Astrocyte of the hippocampus (primary cell): ENCODE measurements at places on chromosomes 1 and 21.
A peak's percentile ranks its signal among the peaks of the same experiment; 100 is the strongest.

DNA sequence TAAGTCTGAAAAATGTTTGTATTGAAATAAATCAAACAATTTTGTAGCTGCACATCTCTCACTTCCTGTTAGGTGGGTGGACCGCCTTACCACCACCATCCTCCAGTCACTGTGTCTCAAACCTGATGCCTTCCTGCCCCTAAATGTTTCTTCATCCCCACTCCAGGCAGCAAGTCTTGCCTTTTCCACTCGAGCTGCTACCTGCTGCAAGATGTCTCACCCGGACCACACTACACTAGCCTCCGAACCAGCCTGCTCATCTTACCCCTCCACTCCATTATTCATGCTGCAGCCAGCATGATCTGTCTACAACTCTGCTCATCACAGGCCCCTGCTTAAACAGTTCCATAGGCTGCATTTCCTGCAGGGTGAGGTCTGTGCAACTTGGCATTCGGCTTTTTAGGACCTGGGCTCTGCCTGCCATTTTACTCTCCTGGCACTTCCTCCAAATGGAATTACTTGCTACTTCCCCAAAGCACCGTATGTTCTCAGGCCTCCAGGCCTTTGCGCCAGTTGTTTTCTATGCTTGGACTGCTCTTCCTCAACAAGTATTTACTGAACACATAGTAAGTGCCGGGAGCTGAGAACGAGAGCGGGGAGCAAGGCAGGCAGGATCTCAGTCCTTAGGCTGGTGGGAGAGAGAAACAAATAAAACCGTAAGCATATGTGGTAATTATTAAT lies 5.2 kb upstream of the SF3A3 start:
- DNase-seq, result no peak

DNA sequence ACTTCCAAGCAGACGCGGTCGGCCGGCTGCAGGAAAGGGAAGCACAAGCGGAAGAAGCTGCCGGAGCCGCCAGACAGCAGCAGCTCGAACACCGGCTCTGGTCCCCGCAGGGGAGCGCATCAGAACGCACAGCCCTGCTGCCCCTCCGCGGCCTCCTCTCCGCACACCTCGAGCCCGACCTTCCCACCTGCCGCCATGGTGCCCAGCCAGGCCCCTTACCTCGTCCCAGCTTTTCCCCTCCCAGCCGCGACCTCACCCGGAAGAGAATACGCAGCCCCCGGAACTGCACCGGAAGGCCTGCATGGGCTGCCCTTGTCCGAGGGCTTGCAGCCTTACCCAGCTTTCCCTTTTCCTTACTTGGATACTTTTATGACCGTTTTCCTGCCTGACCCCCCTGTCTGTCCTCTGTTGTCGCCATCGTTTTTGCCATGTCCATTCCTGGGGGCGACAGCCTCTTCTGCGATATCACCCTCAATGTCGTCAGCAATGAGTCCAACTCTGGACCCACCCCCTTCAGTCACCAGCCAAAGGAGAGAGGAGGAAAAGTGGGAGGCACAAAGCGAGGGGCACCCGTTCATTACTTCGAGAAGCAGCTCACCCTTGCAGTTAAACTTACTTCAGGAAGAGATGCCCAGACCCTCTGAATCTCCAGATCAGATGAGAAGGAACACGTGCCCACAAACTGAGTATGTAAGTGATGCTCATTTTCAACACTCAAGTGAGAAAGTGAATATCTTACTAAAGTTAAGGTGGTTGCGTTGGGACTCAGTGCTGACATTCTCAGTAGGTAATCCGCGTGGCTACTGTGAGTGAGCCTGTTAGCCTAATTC lies 25.5 kb downstream of the UTS2 start:
- no peak for DNase-seq

DNA sequence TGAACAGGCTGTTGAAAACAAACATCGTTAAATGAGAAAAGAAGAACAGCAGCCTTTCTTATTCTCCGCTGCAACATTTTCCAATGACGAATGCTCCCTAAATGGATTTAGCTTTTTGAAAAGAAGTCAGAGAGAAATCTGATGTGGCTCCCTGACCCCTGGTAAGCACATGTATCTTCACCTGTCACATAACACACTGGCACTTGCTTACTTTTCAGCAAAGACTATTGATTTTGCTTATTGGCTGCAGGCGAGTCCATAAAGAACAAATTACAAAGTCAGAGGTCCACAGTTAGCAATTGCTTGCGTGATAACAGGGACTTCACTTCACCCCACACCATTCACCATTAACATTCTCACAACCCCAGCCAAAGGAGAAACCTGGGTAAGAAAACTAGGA lies 362.8 kb downstream of the GPATCH2 start:
- no peak for DNase-seq

DNA sequence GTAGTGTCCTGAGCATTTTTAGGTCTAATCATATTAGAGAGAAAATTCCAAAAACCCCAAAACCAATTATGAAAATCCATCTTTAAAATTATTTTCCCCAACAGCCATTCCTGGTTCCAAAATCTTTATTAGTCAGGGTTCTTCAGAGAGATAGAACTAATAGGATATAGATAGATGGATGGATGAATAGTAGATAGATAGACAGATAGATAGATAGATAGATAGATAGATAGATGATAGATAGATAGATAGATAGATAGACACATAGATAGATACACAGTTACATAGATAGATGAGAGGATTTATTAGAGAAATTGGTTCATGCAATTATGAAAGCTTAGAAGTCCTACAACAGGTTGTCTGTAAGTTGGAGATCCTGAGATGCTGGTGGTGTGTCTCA lies 122.7 kb upstream of the POGK start:
- no peak for DNase-seq

DNA sequence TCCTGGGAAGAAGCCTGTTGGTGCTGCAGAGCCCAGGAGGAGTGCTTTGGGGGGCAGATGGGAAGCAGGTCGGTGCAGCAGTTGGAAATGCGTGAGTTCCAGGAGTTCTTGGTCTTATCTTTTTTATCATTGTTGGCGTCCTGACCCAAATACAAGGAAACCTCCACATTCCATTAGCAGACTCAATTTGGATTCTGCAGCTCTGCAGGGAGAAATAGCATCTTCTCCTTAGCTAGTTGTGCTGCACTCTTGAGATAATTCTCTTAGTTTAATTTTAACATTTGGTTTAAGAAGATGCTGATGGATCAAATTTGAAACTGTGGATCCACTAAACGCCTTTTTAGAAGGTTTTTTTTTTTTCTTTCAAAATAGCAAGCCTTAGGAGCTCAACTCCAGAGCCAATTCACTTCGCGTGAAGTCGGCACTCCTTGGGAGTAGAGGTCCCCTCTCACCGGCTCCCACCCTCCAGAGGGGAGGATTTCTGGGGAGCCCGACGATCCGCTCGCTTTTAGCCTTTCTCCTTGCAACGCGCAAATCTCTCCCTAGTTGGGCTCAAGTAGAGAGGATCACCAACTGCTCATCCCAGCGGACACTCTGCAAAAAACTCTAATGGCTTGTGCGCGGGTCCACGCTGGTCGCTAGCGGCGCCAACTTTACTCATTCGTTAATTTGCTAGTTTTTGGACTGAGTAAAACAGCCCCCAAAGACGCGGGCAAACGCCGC lies 1.3 kb downstream of the PLD5 start:
- DNase-seq, result peak; percentile 2

DNA sequence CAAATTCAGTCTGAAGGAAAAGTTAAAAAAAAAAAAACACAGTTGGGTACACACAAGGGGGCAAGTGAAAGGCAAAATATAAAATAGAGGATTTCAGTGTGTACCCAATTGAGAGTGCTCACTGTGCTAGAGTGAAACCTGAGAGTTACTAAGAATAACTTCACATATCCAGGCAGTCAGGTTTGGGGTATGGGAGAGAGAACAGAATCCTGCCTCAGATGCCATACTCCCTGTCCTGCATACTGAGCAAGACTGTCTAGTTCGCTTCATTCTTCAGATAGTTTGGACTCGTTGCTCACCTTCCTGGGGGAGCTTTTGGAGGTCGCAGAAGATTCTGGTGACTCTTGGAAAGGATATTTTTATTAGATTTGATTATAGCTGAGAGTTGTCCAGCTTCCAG lies 20.4 kb downstream of the CEP85 start:
- peak; percentile 29 for DNase-seq

GRCh38 chr1:156368157-156368658 lies 803 bp upstream of the RHBG start:
- no peak for DNase-seq

- no peak for DNase-seq
Observed at GRCh38 chr1:40932006-40932405, 47.5 kb upstream of the CTPS1 start.

DNA sequence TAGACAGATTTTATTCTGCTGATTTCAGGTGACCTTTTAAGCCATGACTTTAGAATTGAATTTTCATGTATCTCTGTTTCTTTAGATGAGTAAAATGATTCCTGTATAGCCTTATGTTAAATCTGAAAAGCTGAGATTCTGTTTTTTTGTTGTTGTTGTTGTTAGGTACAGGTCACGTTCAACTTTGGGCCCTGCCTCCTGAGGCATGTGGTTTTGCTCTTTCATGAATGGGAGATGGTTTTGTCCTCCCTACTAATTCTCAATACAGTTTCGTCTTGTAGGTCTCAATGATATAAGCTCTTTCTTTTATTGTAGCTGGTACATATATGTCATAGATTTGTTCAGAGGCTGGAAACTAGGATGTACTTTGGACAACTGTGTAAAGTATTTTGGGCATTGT lies 79.6 kb downstream of the CDC14A start:
- DNase-seq, result no peak
